ENCODE measurements at places on chromosomes 4 and X.

DNA sequence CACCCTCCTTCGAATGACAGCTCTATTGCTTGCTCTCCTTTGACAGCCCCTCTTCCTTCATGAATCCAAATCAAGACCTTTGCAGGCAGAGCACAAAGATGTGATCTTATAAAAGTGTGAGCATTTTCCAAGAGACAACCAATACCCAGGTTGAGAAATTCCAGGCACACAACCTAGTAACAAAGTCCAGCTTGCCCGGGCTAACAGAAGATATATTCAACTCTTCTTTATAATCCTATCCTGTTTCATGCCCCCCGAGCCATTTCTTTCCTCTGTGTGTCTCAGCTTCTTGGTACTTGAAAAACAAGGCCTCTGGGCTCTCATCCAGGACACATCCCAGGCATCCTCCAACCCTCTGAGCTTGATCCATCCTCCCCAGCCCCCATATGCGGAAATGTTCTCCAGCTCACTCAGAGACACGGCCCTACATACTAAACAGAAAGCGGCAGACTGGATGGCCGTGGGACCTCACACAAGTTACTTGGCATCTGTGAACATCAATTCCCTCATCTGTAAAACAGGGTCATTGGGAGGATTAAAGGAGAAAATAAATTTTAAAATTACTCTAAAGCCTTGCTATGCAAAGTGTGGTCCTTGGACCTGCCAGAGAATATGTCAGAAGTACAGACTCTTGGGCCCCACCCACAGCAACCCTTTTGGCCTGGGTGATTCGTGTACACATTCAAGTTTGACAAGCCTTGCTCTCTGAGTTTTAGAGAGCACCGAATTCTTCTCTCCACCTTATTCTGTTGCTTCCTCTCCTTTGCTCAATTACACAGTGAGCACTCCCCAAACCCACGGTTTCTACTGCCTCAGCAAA, 627.0 kb downstream of the BCOR start:
- DNase-seq: peak; percentile 28

- no peak for DNase-seq
Measured at GRCh38 chrX:45191820-45192409, 8.8 kb downstream of the DIPK2B start.

- no peak for DNase-seq
Measured at GRCh38 chr4:141792164-141792563, 155.8 kb downstream of the IL15 start.

DNA sequence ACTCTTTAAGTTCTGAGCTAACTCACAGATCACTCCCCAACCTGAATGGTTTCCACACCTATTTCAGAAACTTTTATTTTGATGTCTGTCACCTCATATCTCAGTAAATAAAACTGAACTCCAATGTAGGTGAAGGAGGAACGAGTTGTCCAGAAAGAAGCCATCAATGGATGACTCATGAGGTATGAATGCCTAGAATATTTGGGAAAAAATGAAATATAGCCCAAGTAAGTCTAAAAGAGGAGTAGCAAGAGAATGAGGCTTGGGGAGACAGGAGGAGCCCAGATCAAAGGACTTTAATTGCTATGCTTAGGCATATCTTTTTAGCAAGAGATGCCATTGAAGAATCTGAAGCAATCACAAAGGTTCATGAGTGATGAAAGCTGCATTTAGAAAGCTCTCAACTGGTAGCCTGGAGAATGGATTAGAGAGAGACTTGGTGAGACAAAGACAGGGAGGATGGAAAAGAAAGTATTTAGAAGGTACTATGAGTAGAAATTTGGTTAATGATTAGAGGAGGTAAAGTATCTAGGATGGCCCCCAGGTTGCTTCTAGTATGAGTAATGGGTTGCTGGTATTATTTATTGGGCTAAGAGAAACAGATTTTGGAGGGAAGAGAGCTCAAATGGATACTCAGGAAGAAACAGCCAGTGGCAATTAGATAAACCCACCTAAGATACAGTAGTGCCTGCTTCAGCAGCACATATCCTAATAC, 39.4 kb downstream of the NOCT start:
- DNase-seq: no peak

GRCh38 chr4:48910511-48910910, 3.9 kb upstream of the OCIAD2 start:
- no peak for DNase-seq

DNA sequence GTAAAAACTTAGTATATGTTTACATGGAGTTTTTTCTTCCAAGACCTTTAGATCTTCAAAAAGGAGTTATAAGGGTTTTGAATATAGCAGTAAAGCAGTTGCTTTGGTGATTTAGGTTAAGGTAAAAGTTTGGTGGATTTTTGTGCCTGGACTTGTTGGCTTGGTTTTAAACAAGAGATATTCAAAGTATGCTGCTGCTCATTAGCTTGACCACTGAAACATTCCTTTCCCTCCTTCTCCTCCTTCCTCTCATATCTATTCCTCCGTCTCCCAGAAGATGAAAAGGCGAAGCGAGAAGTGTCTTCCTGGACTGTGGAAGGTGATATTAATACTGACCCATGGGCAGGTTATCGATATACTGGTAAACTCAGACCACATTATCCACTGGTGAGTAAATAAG, 38.4 kb downstream of the METAP1 start:
- DNase-seq: no peak

GRCh38 chr4:30385650-30386049, 334.5 kb upstream of the PCDH7 start:
- no peak for DNase-seq

- no peak for DNase-seq
Measured at GRCh38 chr4:141283152-141283551, 62.5 kb downstream of the ZNF330 start.

DNA sequence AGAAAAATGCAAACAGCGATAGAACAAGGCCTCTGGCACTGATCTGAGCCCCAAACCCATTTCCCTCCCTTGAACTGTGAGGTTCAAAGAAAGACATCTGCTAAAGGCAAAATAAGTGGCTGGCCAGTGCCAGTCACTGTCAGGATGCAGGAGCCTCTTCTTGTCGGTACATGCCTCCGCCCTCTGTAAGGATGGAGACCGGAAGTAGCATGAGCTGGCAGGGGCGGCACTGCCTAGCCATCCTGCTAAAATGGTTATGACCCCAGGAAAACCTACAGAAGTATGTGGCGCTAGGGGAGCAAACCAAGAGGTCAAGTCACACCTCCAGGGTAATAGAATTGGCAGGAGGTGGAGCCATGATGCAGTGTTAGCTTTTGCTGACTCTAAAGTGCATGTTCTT, 180.3 kb downstream of the DCLK2 start:
- DNase-seq: no peak

GRCh38 chr4:95550115-95550987, 1.6 kb upstream of the UNC5C start:
- DNase-seq: no peak

Measured in fibroblast of the conjunctiva (primary cell).